ENCODE measurements at places on chromosomes 5 and 9. TPM values are rescaled to one million over a fixed set of nuclear protein-coding genes. Genes with fewer than 3 reads are reported as not detected.

CCL27 gene
- total RNA-seq, result not detected

ELOVL7 gene
- 5.6 TPM for total RNA-seq

DNA sequence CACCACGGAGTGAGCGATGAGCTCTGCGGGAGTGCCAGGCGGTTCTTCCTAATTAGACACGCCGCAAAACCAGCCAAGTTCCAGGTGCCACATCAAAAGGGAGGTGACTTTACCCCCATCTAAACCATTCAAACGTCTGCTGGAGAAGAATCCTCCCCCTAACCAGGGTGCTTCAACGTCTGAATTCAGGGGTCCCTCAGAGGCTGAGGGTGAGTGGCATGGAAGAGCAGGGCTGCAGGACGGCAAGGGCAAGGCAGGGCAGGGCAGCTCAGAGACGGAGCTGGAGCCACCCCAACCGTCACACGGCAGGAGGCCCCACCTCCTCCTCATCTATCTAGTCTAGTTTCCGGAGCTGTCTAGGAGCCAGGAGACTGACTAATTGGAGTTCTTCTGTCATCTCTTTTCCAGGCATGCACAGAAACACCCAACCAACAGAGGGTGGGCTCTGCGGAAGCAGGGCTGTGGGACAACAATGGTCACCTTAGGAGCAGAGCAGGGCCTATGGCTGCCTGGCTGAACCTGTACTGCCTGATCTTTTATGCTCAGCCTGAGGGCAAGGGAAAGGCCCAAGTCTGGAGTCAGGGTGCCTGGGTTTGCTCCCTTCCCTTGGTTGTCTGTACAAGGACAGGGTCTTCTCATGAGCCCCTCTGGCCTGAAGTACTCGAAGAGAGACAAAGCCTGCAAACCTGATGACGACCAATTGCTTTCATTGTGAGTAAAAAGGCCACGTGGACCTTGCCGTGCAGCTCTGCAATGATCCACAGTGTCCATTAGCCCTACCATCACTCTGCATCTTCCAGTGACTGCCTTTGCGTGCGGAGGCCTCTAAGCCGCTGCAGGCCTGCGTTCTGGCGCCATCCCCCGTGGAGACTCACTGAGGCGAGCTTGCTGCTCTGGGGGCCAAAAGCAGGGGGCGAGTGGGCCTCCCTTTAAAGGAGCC, 81.0 kb upstream of the SLC25A51 start:
- no peak for DNase-seq

DNA sequence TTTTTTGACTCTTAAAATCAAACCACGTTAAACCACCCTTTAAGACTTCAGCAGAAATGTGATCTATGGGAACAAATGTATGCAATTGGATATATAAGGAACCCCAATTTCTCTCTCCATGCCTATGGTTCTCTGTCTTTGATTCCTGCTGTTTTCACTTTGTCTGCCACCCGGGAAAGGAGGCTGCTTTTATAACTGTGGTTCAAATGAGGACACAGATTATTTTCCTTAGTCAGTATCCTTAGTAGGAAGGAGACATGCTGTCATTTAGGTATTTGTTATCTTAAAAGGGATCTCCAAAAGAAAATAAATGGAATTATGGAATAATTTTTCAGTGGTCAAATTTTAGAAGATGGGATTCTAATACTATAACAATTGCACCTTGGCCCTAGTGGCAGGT, 176.1 kb upstream of the NREP start:
- no peak for DNase-seq
